T-helper 1 cell (primary cell): ENCODE measurements at places on chromosomes 1 and 21.

DNA sequence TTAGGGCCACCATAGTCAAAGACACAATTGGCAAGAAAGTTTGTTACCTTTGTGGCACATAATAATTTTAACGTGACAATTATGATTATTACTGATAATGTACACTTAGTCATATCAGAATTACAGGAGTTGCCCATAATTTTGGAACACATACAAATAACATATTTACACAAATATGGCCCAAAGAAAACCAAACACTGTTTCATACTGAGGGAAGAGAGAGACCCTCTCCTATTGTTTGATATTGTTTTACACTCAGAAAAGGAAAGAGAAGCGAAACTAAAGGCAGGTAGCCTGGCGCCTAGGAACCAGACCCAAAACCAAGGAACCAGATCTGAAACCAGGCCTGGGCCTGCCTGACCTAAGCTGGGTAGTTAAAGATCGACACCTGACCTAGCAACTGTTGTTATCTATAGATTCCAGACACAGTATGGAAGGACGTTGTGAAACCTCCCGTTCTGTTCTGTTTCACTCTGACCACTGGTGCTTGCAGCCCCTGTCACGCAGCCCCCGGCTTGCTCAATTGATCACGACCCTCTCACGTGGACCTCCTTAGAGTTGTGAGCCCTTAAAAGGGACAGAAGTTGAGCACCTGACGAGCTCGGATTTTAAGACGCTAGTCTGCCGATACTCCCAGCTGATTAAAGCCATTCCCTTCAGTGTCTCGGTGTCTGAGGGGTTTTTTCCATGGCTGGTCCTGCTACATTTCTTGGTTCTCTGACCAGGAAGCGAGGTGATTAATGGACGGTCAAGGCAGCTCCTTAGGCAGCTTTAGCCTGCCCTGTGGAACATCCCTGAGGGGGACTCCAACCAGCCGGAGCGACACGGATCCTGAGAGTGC, 27.9 kb downstream of the C1orf115 start:
- no peak for DNase-seq

DNA sequence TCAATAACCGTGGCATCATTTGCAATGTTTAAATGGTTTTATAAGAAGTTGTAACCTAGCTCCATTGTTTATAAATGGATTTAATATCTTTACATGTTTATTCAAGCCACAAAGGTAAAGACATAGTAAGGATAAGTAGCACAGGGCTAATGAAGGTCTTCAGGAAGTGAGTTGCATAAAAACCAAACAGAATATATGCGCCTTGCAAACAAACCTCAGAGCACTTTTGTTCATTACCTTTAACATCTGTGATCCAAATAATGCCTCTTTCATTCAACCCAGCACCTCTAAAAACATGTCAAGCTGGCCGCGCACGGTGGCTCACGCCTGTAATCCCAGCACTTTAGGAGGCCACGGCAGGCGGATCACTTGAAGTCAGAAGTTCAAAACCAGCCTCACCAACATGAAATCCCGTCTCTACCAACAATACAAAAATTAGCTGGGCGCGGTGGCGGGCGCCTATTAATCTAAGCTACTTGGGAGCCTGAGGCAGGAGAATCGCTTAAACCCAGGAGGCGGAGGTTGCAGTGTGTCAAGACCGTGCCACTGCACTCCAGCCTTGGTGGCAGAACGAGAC, 25.3 kb downstream of the BRINP3 start:
- DNase-seq = no peak

DNA sequence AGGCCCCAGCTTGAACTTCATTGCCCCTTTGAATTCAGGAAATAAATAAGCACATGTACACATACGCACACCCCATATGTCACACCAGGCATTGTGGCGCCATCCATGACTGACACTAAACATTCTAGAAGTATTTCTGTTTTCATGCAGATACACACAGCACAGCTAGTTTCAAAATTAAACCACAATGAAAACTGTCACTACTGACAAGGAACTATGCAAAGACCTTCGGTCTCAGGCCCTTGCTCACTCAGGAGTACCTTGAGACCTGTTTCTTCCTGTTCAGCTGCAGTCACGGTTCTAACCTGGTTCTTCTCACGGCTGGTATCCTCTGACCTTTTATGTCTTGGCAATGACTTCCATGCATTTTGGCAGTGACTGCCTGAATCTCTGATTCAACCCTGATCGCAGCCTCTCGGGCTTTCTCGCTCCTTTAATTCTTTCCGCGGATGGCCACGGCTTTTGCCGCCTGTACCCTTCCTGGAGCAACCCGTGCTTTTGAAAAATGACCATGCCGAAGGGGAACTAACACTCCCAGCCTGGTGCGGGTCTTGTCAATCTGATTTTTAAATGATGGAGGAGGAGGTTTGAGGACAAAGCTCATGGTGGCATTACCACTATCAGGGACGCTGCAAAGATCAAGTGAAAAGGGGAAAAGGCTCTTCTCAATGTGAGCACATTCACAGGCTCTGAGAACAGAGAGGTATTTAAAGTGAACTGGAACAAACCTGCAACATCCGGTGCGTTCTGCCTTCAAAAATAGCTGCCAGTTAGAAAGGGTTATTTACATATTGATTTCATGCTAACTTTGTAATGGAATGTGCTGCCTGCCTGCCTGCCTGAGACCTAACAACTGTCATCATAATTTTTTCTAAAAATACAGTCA, 384.6 kb downstream of the RRAGC start:
- DNase-seq = no peak

DNA sequence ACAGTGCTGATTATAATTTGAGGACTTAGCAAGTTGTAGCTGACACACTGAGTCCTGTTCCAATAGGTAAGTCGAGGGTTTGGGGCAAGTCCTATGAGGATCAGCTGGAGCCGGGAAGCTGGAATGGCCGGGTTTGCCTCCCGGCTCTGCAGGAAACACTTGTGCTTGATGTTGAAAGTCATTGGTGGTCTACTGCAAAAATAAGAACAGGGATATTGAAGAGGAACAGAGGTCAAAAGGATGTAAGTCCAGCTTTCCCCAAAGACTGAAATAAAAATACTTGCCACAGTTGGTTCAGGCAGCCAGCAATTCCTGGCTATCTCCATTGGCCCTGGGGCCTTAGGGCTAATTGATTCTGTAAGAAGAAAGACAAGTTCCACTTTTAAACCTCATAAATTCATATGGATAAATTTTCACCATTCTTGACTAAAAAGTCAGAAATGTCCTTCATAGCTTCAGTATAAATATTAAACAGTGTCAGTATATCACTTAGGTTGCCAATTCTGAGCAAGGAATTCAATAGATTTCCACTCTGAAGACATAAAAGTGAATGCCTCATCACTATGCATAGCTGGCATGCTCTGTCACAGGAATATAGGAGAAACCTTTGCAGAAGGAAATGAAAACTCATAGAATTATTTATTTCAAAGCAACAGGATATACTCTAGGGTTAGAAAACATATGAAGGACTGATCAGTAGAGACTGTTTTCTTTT, 165.2 kb downstream of the AK5 start:
- no peak for DNase-seq

DNA sequence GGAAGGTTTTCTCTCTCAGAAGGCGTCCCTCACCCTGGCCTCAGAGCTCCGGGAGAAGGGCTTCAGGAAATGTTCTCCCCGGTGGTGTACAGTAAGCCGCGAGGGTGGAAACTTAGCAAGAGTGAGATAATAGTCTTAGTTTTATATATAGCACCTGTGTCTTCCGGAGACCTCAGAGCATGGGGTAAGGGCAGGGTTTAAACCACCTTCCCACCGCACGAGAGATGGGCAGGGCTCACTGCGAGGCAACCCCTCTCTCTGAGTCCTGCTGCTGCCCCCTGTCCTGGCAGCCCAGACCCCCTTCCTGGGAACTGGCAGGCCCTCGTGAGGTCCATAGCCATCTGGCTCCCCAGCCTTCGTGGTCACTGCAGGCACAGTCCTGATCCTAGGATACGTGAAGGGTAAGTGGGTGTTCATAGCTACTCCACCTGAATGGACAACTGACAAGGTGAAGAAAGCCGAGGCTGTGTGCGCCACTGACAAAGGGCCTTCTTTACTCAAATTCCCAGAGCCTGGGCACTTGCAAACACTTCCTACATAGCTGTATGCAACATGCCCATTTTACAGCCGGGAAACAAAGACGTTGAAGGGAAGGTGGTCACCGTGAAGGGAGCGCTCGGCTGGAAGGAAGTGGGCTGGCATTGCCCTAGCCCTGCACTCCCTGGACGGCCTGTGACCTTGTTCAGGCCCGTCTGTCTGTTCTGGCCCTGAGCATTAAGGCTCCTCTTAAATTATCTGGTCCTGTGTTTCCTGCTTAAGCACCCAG, 26.9 kb downstream of the ITPKB start:
- peak; percentile 48 for DNase-seq

GRCh38 chr1:244010703-244011123, 40.4 kb upstream of the ZBTB18 start:
- DNase-seq = no peak

DNA sequence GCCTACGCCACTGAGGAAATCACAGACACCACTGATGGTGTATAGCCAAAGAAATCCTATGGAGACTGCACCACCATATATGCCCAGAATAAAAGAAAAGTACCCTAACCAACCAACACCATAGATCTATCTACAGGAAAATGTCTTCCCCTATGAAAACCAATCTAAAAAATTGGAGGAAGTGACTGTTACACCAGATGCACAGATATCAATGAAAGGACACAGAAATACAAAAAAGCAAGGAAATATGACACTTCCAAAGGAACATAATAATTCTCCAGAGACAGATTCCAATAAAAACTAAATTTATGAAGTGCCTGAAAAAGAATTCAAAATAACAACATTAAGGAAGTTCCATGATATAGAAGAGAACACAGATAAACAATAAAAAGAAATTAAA, 56.8 kb upstream of the BCL10 start:
- DNase-seq = no peak

- DNase-seq = no peak
These were observed 6.0 kb downstream of the PEA15 start for GRCh38 chr1:160211046-160211790.

GRCh38 chr21:32393677-32394001, 827 bp upstream of the URB1 start:
- DNase-seq = no peak

DNA sequence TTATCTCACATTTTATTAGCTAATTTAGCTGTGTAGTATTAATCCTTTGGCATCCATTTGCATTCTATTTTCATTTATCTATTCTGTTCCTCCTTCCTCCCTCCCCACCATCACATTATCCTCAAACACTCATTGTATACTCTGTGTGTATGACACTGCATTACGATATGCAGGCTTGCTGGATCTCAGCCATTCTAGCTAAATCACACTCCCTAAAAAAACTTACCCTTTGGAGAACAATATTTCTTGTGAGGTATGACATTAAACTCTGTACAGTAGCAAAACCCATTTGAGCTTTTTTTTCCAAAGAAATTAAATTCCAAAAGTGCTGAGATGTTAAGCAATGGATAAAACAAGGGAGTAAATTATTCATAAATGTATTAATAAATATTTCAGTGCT, 11.4 kb upstream of the RAB3GAP2 start:
- DNase-seq = no peak

GRCh38 chr1:67662884-67663283, 22.1 kb upstream of the GADD45A start:
- no peak for DNase-seq

DNA sequence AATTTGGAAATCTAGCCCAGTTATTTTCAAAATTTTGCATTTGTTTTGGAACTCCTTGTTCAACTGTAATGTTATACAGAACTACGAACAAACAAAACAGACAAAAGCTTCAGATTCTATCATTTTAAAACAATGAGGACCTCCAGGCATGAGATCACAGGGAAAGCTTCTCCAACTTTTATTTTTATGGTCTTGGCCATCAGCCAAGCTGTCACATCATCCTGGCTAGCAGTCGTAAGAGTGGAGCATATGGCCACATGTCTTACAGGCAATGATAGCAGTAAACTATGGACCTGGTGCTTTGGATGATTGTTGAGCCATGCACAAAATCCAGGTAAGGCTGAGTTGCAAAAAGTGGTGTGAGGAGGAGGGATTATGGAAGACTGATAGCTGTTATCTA, 299.6 kb downstream of the LMX1A start:
- no peak for DNase-seq

- DNase-seq = no peak
These were observed 56.0 kb upstream of the DSCAM start for GRCh38 chr21:40902993-40903392.

GRCh38 chr1:78492386-78492950, 1.7 kb downstream of the PTGFR start:
- no peak for DNase-seq

DNA sequence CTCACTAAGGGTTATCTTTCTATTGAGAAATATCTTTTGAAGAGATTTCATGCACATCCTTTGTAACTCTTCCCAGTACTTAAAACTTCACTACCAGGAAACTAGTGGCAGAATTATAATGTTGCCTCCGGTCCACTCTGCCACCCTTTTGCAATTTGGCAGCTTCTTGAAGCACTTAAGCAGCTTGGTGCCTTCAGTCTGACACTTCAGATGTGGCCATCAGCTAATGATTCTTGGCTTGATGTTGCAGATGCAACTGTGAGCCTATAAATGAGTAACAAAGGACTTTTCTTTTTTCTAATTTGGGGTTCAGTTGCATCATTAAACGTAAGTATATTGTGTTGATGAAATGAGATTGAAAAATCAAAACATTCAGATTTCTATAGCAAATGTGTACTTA, 187.5 kb upstream of the C21orf91 start:
- no peak for DNase-seq

DNA sequence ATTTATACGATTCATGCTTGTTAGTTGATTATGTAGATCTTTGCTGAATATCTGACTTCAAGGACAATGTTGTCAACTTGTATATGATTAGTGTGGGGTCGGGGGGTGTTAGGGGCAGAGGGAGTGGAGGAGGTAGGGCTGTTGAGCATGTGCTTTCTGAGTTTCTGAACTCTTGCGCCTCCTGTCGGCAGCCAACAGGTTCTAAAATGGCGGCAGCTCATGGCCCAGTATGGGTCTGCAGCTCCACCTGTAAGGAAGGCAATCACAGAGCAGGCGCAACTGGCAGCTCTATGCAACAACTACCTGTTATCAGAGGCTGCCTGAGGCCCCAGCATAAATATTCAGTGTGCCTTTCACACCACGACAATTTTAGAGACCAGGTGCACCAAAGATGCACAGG, 205.8 kb upstream of the PLXNA2 start:
- no peak for DNase-seq

- DNase-seq = no peak
These were observed 124.1 kb downstream of the XCL2 start for GRCh38 chr1:168419736-168420135.

- DNase-seq = no peak
These were observed 74.0 kb upstream of the LRRC53 start for GRCh38 chr1:74586253-74586897.

- no peak for DNase-seq
These were observed 57.5 kb downstream of the RGS2 start for GRCh38 chr1:192866241-192866868.

GRCh38 chr1:227156520-227156919, 161.8 kb downstream of the CDC42BPA start:
- DNase-seq = no peak
